ENCODE measurements at places on chromosomes 11 and 22.

DNA sequence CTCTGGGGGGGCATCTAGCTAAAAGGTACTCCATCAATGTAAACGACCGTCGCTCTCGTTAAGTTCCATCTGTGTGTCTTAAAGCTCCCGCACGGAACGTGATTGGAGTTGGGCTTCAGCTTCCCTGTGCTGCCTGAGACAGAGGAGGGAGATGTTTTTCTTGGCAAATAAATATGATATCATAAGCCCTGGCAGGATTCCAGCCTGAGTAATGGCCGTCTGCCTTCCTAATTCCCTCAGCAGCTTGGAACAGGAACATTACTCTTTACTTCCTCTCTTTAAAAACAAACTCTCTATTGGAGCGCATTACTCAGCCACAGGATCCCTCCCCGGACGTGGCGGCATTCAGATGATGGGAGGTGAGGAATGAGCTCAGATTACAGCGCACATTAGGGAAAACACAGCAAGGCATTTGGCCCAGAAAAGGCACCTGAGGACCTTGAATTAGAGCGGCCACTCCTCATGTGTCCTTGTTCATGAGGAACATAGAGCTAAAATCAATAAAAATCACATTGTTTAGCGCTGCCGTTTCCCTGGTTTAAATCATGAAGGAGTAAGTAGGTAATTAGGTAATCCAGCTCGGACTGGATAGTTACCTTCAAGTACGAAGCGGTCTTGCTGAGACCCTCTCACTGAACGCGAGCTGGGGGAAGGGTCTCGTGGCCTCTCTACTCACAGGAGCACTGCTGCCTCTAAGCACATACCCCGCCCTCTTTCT lies 230.4 kb downstream of the ST3GAL4 start:
- DNase-seq: no peak

- no peak for DNase-seq
These were observed 53.4 kb upstream of the CCND1 start for GRCh38 chr11:69587454-69588090.

GRCh38 chr22:39490135-39490798 lies 11.8 kb upstream of the MIEF1 start:
- DNase-seq: peak; percentile 48

DNA sequence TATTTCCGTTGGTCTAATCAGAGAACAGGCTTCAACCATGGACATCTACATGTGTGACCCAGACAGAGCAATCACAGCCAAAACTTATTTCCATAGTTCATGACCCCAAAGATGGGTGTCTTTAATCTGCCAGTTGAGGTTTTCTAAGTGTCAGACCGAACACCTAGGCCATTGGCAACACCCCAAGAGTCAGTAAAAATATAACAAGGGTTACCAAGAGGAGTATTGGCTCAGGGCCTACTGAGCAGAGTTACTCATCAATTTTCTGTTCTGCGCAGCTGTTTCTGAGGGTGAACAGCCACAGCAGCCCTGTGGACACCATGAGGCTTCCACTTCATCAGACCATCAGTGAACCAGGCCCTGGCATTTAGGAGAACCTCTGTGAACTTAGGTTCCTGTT lies 18.8 kb downstream of the GUCD1 start:
- DNase-seq: no peak

DNA sequence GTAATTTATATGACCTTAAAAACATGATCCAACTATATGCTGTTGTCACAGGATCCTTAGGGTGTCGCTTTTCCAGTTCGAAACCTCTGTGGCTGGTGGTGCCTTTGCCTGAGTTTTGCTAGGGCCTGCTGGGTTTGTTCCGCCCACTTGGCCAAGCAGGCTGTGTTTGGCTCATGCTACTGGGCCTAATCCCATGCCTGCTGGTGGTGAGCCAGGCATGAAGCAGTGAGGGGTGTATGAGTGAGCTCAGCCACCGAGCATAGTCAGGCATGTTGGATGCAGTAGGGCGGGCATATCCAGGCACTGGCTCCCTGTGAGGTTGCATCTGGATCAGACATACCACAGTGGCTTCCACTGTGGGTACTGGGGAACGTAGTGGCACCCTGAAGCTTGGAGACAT lies 16.3 kb downstream of the NPAT start:
- DNase-seq: no peak

GRCh38 chr11:86443415-86443814 lies 68.7 kb downstream of the CCDC81 start:
- DNase-seq: no peak

GRCh38 chr11:116500947-116501602 lies 271.7 kb downstream of the BUD13 start:
- DNase-seq: no peak

- DNase-seq: no peak
These were observed 19.1 kb downstream of the CD44 start for GRCh38 chr11:35157814-35158700.

DNA sequence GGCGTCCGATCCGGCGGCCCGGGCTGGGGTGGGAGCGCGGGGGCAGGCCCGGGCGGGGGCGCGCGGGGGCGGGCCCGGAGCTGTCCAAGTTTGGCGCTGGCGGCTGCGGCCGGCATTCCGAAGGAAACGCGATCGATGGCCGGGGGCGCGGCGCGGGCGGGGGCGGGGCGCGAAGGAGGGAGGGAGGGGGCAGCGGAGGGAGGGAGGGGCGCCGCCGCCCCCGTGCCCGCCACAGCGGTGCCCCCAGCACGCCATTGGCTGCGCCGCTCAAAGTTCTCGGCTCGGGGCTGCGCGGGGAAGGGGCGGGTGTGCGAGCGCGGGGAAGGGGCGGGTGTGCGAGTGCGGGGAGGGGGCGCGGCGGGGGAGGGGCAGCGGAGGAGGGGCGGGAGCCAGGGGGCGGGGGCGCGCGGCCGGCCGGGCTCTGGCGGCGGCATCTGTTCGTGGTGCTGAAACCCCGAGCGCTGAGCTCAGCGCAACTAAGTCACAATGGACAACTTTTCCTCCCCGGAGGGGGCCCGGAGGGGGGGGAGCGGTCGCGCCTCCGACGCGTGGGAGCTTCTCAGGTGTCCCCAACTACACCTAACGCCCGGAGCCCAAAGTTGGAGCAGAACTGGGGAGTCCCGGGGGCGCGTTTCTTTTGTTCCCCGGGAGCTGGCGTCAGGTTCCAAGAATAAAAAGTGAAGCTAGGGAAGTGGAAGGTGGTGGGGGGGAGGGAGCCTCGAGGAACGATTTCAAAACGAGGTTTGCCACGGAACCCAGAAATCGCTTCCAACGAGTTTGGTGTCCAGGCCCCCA lies 2.2 kb downstream of the PHF21B start:
- DNase-seq: no peak
